Stimulated activated CD4-positive, alpha-beta T cell treated with anti-CD3 and anti-CD28 coated beads, Interleukin-15, amount 100 ng/mL, for 1 hour (primary cell): ENCODE measurements at places on chromosomes 3 and 15.

GRCh38 chr3:10867384-10867783, 51.4 kb downstream of the SLC6A11 start:
- no peak for DNase-seq

DNA sequence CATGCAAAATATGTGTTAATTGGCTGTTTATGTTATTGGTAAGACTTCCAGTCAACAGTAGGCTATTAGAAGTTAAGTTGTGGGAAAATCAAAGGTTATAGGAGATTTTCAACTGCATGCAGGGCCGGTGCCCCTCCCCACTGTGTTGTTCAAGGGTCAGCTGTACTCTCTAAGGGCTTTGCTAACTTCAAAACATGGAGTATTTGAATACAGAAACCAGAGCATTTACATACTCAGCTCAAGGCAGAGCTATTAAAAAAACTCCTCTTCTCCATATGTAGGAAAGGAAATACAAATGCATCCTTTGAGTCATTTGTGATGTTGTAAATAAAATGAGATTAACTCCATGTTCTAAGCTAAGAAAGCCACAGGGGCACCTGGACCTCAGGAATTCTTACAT, 16.8 kb downstream of the IL17RB start:
- no peak for DNase-seq

DNA sequence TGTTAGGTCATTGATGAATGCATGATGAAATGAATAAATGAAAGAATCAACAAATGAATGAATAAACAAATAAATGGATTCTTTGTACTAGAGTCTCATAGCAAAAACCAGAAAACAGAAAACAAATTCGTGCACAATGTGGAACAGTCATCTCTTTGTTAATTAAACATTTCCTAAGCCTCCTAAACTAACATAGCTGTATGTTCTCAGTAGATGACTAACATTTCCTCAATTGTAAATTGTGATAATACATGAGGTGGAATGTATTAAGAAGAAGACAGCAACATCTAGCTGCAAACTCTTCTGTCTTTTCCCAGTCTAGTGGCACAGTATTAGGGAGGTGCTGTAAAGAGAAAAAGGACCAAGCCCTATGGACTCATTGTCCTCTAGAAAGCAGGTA, 1021.0 kb downstream of the MCTP2 start:
- DNase-seq, result no peak

DNA sequence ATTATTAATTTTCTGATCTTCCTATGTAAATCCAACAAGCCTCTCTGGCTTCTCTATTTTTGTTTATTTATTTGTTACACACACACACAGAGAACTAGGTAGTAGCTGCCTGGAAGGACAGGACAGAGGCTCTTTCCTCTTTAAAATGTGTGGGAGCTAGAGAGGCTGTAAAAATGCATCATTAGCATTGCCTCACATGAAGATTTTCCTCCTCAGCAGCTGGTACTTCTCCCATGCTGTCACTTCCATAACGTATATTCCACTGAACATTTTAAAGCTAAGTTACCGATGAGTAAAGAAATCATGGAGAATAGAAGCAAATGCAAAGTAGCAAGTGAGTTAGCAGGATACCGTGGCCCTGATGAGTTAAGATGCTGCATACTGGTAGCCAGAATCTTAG, 63.9 kb downstream of the IMPG2 start:
- no peak for DNase-seq

DNA sequence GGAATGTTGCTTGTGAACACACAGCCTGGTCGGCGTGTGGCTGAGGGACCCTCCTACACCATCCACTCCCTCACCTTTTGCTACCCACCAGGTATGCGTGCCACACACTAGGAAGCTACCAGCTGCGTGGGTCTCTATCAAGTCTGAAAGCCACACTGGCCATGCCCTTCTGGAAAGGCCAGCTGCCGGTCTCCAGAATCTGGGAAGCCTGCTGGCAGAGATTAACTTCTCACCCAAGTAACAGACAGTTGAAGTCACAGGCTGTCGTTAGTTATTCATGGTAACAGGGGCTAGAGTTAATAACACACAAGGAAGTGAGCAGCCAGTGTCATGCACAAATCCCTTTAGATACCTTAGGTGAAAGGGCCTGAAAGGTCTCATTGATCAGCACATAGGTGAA, 48.1 kb downstream of the SUSD5 start:
- no peak for DNase-seq

DNA sequence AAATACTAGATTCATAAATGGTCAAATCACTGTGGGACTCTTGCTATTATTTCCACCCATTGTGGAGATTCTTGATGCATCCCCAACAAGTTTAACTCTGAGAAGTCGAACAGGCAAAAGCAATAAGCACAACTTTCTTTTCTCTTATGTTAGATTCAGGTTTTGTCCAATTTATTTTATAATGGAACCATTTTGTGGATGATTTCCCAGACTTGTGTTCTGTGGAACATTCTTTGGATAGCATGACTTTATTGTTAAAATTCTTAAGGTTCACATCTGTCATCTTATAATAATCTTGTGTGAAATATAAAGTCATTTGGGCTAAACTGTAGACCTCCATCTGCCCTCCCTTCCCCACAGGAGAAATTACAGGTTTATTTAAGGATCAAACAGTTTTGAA, 213.7 kb downstream of the LPP start:
- no peak for DNase-seq

DNA sequence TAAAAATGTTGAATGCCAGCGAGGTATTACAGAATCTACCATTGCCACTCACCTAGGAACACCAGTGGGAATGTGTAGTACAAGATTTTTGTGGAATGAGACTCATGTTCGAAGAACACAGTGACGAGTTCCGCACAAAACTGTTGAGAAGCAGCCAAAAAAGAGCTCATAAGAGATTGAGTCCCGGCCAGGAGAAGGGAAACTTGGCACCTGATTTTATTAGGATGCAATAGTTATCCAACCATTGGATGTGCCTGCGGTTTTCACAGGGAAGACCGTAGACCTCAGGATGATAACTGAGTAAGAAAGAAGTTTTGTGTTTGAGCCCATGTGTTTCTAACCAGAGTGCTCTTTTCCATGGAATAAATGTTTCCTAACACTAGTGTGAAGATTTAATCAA, 88.9 kb downstream of the PTPRG start:
- no peak for DNase-seq

DNA sequence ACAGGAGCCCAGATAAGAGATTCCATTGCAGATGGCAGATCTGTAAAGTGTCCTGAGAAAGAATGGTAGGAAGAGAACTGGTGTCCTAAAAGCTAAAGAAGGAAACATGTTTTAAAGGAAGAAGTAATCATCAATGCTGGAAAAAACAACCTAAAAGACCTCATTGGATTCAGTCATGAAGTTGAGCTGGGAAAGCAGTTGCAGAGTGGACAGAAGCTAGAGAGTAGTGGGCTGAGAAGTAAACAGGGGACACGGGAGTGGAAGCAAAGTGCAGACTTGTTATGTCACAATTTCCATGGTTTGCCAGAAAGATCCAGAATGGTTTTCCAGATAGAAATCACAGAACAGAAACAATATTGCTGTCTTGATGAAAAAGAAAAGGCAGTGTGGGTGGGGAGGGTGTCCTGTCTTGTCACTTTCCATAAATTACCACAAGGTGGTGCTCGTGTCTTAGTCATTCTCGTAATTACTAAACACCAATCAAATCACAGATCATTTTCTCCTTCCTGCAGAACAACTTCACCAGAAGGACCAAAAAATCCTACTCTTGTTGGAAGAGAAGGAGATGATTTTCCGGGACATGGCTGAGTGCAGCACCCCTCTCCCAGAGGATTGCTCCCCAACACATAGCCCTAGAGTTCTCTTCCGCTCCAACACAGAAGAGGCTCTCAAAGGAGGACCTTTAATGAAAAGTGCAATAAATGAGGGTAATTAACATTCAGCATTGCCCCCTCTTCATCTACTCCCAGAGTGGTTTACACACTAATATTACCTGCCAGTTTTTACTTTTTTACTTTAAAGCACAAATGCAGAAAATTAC, 64.5 kb downstream of the KLHL25 start:
- no peak for DNase-seq

DNA sequence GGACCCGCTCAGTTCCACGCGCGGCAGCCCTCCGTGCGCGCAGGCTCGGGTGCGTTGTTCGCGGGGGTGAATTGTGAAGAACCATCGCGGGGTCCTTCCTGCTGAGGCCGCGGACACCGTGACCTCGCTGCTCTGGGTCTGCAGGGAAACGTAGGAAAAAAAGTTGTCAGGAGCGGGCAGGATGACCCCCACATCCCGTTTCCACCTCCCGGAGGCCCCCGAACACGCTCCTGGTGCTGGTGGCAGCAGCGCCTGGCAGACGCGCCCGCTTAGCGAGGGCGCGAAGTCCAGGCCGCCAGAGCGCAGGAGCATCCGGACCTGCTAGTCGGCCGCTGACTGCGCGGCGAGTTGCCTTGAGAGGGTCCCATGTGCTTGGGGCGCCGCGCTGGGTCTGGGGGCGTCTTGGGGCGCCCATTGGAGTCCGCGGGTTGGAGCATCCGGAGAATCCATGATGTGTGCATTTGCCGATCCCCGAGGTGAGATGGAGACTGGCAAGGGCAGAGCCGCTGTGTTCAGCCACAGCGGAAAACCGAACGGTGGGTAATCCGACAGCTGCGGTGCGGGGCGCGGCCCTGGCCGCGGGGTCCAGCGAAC, 520 bp downstream of the GREM1 start:
- no peak for DNase-seq

DNA sequence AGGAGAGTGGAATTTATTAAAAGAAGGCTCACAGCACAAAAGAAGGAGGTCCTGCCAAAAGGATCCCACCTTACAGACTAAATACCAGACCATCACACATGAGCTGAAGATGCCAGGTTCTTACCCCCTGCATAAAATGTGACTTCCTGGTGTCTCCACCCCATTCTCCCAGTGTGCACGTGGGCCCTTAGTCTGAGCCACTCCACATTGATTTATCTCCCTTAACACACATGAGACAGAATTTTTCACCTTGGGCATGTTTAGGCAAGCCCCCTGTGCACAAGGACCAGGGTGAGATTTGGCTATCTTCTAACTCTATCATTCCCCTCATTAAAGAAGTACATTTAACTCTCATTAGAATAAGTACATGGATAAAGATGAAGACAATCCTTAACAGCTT, 916.7 kb downstream of the PLOD2 start:
- DNase-seq, result no peak

- DNase-seq, result no peak
Measured at GRCh38 chr3:150868282-150868681, 37.0 kb downstream of the MINDY4B start.

- DNase-seq, result no peak
Measured at GRCh38 chr3:120227710-120228347, 57.2 kb downstream of the GPR156 start.
